ENCODE measurements at places on chromosomes 5 and 9. TPM values are rescaled to one million over a fixed set of nuclear protein-coding genes. Genes with fewer than 3 reads are reported as not detected.

GRCh38 chr9:107620801-107621200 lies 131.2 kb upstream of the KLF4 start:
- H3K4me1 ChIP-seq = no peaks in the 10 kb centered on the region
- H3K36me3 ChIP-seq = no peaks in the 10 kb centered on the region
- no peak for DNase-seq
- no peak overlapping the region for H3K27ac ChIP-seq
- no peak overlapping the region for H3K4me3 ChIP-seq
- no peaks in the 10 kb centered on the region for H3K27me3 ChIP-seq

DNA sequence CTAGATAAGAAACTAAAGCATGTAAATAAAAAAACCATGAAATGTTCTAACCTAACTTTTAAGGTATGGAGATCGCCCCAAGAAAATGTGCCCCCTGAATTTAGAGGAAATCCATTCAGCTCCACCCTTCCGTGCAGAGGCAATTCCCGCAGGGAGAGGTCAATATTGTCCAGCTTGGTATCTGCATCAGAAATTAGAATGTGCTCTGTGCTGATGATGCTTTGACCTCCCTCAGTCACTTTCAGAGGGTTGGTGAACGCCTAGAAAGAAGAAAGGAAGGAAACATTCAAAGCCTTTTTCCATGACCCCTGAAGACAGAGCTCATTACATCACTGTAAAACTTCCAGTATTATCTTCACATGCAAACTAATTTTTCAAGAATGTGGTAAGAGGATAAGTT lies 91.0 kb downstream of the FREM1 start:
- DNase-seq = no peak
- H3K4me3 ChIP-seq = no peak overlapping the region
- no peaks in the 10 kb centered on the region for H3K27me3 ChIP-seq
- no peak overlapping the region for H3K27ac ChIP-seq
- peaks cover 8% of the 10 kb centered on the region for H3K4me1 ChIP-seq

GRCh38 chr9:107727086-107727780 lies 237.7 kb upstream of the KLF4 start:
- H3K4me3 ChIP-seq = no peak overlapping the region
- no peak overlapping the region for H3K27ac ChIP-seq
- H3K36me3 ChIP-seq = no peaks in the 10 kb centered on the region
- no peaks in the 10 kb centered on the region for H3K4me1 ChIP-seq

DNA sequence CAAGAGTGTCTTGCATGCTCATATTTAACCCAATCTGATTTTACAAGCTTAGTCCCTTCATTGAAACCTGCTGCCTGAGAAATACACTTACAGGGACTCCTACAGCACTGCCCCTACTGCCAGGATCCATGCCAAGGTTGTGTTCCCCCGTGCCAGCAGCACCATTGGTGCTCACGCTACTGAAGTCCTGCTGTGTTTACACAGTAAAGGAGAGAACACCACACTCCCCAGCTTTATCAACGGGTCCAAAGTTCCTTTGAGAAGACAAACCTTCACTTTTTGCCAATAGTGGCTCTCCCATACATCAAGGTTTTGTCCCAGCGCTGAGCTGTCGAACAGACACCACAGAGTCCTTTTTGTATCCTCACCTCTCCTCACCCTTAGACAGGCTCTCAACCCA lies 155.1 kb upstream of the WWC1 start:
- no peaks in the 10 kb centered on the region for H3K27me3 ChIP-seq
- peaks cover 5% of the 10 kb centered on the region for H3K36me3 ChIP-seq
- no peak overlapping the region for H3K4me3 ChIP-seq

DNA sequence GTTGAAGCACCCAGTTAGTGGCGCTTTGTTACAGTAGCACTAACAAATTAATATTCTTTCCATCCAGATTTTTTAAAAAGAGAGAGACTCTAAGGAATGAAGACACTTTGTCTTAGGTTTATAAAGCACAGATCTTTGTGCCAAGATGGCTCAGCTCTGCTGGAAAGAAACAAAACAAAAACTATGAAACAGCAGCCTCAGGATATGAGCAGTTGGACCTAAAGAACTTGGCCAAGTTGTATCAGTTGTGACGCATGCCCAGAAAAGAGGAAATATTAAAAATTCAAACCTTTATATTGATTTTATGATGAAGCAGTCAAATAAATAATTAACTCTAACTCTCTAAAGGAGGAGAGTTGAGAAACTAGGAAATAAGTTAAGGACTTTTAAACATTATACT lies 427.2 kb downstream of the SPOCK1 start:
- no peaks in the 10 kb centered on the region for H3K4me1 ChIP-seq
- H3K4me3 ChIP-seq = no peak overlapping the region
- H3K36me3 ChIP-seq = no peaks in the 10 kb centered on the region
- H3K27ac ChIP-seq = no peak overlapping the region
- H3K27me3 ChIP-seq = no peaks in the 10 kb centered on the region

- H3K27ac ChIP-seq = no peak within 1 kb of the TSS
- H3K36me3 ChIP-seq = no peaks in the 10 kb centered on the region
- H3K4me1 ChIP-seq = no peaks in the 10 kb centered on the region
- H3K4me3 ChIP-seq = no peak within 1 kb of the TSS
- no peak for DNase-seq
- H3K27me3 ChIP-seq = no peaks in the 10 kb centered on the region
Measured at GRCh38 chr5:141330299-141331080, at the start of gene PCDHGA1. Gene PCDHGA1 (plus strand): TSS chr5:141330514.

DNA sequence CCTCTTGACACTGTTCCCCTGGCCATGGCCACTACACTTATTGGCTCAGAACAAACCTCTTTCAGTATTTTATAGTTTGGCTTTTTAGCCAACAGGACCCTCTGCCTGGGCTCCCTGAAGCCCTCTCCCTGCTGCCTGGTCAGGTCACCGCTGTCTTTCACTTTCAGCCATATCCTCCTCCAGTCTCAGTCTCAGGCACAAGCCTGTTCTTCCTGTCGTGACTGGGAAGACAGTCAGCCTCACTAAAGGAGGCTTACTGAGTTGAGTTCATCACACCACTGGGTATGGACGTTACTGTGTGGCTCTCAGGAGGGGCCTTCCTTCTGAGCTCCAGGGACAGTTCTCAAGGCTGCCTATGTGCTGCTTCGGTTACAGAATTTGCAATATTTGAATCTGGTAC lies 2.0 kb downstream of the QSOX2 start:
- H3K4me1 ChIP-seq = peaks cover 12% of the 10 kb centered on the region
- H3K27me3 ChIP-seq = no peaks in the 10 kb centered on the region
- no peaks in the 10 kb centered on the region for H3K36me3 ChIP-seq
- DNase-seq = no peak
- H3K27ac ChIP-seq = no peak overlapping the region
- no peak overlapping the region for H3K4me3 ChIP-seq

- no peak overlapping the region for H3K4me3 ChIP-seq
- no peak overlapping the region for H3K27ac ChIP-seq
- peaks cover 18% of the 10 kb centered on the region for H3K27me3 ChIP-seq
- no peaks in the 10 kb centered on the region for H3K36me3 ChIP-seq
Measured at GRCh38 chr5:174667526-174667925, 56.9 kb upstream of the MSX2 start.

The TEX48 gene
- total RNA-seq = not detected

The IL9 gene
- total RNA-seq = not detected

The SPZ1 gene
- not detected for total RNA-seq

The PCDHGA1 gene
- total RNA-seq = 2.3 TPM

Data from A673 (cell line).